Stimulated activated CD8-positive, alpha-beta memory T cell treated with anti-CD3 and anti-CD28 coated beads, Interleukin-2, amount 100 ng/mL, for 48 hours (primary cell): ENCODE measurements at places on chromosomes 4 and X.

GRCh38 chr4:6772223-6772928 lies 10.2 kb upstream of the KIAA0232 start:
- no peak for DNase-seq

DNA sequence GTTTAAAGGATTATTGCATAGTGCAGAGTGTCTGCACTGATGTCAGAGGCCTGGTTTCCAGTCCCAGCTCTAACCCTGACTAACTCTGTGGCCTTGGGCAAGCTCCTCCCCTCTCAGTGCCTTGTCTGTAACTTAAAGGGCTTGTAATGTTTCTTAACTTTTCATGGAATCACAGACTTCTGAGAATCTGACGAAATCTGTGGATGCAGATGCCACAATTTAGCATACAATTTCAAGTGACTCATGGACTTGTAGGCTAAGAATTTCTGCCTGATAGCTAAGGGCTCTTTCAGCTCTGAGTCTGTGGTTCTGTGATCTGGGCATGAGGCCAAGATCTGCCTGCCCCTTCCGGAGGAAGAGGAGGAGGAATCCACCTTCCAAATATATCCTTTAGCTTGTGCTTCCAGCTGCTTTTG lies 236.9 kb downstream of the AR start:
- DNase-seq = no peak

DNA sequence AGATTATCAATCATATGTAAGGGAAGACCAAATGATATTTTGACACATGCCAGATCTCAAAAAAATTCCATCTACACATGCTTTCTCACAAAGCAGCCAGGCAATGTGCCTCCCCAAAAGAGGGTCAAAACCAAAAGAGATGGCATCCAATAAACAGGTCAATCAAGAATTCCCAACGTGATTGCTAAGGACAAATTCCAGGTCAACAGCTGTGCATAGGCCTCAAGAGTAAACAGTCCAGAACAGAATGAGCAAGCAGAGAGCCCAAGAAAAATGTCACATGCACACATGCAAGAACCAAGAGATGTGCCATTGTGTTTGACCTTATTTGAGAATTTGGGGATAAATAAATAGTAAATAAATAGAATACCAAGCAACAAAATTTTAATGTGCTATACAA lies 136.7 kb downstream of the APBB2 start:
- no peak for DNase-seq

DNA sequence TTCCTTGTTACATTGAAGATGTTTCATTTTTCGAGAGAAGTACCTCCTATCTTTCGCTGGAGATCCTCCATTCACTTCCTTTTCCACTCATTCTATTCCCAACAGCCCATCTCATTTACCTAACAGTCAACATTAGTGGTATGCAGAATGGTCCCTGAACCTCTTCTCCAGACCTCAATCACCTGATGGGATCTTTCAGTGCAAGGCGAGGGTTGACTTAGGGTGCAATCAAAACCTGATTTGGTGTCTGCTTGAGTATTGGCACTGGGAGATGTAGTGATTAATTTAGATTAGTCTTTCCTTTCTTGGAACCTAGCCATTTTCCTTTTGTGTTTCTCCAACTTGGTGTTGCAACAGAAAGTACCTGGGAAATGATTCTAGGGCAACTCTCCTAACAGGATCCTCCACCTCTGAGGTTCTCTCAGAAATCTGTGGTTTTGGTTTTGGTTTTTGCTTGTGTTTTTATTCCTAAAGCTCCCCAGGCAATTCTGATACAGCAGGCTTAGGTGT lies 18.4 kb downstream of the DDX3X start:
- no peak for DNase-seq

DNA sequence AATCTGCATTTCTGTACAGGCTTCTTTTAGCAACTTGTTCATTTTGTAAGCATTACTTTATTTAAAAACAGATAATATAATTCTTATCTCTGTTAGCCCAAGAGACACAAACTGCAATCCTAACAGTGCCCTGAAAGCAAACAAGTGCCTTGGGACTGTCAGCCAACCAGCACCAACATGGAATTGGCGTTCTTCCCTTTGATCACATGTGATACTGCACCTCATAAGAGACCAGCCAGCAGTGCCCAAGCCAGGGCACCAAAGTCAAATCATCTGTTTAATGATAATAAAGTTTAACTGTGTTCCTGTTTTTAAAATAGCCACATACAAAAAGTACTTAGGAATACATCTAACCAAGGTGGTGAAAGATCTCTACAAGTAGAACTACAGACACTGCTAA lies 223.2 kb downstream of the PRDM5 start:
- no peak for DNase-seq

GRCh38 chrX:116317409-116317808 lies 119.0 kb upstream of the SLC6A14 start:
- no peak for DNase-seq
